ENCODE measurements at places on chromosomes 1 and 21. TPM values are rescaled to one million over a fixed set of nuclear protein-coding genes. Genes with fewer than 3 reads are reported as not detected.

DNA sequence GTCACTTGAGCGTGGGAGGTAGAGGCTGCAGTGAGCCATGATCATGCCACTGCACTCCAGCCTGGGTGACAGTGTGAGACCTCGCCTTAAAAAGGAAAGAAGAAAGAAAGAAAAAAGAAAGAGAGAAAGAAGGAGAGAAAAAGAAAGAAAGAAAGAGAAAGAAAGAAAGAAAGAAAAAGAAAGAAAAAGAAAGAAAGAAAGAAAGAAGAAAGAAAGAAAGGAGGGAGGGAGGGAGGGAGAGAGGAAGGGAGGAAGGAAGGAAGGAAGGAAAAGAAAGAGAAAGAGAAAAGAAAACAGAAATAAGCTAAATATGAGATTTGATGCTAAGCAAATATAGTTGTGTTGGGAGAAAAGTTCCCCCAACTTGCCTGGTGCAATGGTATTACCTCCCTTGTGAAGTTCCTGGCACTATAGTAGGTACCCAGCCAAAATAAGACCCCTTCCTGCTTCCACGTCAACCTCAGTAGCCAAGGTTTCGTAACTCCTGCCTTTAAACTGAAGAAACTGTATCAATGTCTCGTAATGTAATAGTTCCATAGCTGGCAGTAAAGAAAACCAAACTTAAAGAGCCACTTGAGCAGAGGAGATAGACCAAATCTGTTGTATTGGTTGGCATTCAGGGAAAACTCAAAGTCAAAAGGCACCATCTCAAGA is 88.1 kb upstream of the HNRNPU start:
- no peak for DNase-seq

DNA sequence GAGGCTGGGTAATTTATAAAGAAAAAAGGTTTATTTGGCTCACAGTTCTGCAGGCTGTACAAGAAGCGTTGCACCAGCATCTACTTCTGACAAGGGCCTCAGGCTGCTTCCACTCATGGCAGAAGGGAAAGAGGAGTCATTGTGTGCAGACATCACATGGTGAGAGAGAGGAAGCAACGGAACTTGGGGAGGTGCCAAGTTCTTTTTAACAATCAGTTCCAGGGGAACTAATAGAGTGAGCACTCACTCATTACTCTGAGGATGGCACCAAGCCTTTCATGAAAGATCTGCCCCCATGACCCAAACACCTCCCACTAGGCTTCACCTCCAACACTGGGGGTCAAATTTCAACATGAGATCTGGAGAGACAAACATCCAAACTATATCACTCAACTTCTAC is 77.2 kb downstream of the DDAH1 start:
- DNase-seq: no peak

GRCh38 chr1:15192916-15193550 is 39.5 kb downstream of the TMEM51 start:
- DNase-seq: no peak

DNA sequence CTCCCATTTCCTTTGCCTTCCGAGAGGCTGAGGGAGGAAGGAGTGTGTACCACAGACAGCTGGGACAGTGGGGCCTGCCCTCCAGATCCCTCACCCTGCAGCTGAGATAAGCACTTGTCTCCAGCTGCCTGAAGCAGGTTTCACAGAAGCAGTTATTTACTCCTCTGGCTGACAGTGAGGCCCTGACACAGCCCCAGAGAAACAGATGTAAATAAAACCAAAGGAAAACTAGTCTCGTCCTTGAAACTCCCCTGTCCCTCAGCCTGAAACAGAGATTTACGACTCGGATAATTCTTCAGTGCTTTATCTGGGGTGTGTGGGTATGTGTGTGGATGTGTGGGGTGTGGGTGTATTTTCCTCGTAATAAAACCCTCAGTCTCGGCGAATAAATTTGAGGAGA is 181.1 kb downstream of the IGSF21 start:
- no peak for DNase-seq

DNA sequence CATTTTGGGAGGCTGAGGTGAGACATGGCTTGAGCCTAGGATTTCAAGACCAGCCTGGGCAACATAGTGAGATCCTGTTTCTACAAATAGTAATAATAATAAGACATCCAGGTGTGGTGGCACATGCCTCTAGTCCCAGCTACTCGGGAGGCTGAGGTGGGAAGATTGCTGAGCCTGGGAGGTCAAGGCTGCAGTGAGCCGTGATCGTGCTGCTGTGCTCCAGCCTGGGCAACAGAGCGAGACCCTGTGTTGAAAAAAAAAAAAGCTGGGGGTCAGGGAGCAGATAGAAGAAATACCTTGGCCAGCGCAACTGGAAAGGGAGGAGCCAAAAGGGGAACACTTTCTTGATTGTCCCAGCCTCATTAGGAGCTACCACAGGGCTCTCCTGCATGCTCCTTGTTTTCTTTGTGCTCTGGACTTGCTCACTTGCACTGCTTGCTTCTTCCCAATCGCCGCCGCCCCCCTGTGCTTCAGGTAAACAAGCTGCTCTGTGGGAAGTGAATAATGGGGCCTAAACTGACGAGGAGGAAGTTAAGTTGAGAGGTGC is 31.1 kb downstream of the PBX1 start:
- DNase-seq: no peak

GRCh38 chr1:109491372-109491771 is 2.5 kb upstream of the CYB561D1 start:
- no peak for DNase-seq

- no peak for DNase-seq
Measured at GRCh38 chr1:95207223-95207935, 26.6 kb upstream of the RWDD3 start.

DNA sequence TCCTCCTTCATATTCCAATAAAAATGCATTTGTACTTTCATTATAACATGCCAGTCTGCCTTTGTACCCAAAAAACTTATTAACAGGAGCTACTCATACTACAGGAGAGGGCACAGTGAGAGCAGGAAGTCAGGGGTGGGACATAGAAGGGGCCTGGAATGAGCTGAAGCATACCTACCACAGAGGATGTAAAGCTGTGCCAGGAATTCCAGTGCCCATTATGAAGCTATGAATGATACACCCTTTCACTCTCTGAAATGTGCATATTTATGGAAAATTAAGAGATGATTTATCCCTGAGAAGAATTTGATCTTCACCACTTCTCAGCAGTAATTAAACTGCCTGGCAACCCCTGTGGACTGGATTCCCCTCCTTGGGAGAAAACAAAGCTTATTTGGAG is 65.8 kb downstream of the ATP5PO start:
- no peak for DNase-seq

DNA sequence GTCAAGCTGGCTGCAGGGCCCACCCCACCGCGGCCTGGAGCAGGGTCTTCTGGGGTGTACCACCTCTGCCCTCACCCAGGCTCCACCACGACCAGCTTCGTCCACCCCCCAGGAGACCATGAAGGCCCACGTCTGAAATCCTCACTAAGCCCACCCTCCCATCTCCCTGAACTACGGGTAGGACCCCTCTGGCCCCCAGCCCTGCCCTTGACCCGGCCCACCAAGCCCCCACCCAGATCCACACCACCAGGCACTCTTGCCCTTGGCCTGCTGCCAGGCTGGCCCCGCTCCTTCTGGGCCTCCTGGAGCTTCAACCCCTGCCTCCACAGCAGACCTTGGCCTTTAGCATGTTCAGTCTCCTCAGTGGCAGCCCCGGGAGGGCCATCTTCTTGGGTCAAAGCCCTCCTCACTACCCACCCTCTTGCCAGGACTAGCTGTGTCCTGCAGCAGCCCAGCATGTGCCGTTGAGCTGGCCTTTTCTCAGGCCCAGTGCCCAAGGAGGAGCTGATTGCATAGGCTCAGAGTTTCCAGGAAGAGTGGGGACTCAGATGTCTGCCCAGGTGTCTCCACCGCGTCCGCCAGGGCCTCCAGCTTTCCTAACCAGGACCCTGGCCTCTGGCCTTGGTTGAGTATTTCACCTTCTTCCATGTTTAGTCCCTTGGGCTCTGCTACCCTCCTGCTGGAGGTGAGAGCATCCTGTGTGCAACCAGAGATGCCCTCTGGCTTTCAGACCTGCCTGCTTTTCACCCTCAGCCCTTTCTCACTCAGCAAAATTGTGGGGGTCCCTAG is 17.7 kb upstream of the SAMD11 start:
- DNase-seq: no peak

- no peak for DNase-seq
Measured at GRCh38 chr1:170789063-170789462, 125.1 kb downstream of the PRRX1 start.

DNA sequence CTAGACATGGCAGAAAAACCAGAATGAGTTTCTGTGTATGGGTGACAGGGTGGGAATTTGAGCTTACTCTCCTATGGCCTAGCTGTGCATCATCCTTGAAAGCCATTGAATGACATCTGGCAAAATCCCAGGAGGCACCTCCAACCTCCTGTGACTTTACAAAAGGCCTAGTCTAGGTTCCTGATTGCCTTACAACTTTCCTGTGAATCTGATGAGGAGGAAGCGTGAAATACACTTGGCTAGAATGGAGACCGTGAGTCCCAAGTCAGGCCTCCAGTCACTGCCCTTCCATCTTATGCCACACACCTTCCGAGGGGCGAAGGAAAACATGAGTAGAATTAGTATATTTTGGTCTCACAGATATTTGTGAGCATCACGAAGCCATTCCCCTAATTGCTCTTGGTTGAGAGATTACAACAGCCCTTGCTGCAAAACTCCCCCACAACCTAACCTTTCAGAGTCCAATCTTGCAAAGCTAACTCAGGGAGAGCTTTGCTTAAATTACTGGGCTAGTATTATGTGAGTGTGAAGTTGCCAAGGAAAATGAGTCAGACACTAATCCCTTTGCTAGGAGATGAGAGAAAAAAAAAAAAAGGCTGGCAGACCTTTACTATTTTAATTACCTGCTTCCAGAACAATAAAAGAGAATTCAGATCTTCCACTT is 36.3 kb upstream of the PAXBP1 start:
- no peak for DNase-seq

- no peak for DNase-seq
Measured at GRCh38 chr1:115114308-115114707, 25.0 kb upstream of the TSPAN2 start.

DNA sequence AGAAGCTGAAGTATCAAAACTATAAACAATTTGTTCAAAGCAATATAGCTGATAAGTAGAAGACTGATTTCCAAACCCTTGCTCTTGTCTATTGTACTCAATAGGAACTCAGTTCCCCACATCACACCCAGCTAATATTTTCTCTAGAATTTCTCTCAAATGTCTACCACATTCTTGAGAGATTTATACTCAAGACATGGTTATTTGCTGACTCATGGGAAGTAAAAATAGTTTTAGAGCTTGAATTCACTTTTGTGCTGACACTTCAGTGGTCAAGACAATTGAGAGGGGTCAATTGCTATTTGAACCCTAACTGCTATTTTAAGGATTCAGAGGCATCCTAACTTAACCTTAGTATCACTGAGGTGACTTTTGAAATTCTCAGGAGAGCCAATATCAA is 99.0 kb downstream of the TNNI3K start:
- no peak for DNase-seq

DNA sequence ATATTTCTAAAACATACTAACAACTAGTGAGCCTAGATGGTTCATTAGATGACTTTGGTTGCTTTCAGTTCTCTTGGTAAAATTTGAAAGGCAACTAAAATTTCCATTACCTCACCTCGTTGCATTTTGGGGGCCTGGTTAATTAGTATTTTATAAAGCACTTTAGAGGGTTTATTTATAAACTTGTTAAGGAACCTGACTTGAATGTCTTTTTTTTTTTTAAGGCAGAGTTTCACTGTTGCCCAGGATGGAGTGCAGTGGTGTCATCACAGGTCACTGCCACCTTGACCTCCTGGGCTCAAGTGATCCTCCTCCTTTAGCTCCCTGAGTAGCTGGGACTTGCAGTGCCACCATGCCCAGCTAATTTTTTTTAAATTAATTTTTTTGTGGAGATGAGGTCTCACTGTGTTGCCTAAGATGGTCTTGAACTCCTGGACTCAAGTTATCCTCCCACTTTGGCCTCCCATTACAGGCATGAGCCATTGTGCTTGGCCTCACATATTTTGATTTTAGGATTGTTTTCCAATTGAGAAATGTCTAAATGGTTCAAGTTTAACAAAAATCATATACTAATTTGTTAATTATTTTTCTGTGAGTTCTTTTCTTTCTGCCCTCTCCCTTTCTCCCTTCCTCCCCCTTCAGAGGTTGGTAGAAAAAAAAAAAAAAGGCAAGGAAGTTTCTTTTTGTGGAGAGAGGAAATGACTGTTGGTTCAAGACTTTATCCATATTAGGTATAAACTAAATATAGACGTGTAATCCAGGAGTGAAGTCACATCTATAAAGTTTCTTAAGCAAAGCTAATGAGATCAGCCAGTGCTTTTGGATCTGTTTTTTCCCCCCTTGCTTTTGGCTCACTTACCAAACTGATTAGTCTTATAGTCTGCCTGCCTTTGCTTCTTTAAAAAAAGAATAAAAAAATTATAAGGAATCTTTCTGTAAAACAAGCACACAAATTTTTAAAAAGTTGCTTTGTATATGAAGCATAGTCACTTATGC is 24.7 kb downstream of the CLIC4 start:
- no peak for DNase-seq

DNA sequence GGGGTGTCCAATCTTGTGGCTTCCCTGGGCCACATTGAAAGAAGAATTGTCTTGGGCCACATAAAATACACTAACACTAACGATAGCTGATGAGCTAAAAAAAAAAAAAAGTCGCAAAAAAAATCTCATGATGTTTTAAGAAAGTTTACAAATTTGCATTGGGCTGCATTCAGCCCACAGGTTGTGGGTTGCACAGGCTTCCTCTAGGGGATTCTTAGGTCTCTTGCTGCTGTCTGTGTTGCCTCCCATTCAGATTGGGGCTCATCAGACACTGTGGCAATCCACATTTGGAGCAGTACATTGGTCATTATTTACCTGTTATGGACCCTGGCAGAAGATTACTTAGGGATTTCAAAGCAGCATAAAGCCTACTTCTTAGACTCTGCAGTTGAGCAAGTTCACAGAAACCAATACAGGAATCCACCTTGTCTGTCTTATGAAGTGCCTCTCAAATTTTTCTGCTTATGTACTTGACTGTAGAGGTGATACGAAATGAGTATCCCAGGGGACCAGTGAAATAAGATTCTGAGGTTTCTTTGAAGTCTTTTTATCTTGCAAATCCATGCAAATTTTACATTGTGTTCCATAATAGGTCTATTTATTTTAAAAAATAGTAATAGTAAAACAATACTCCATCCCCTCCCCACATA is 205.5 kb downstream of the RPS6KC1 start:
- no peak for DNase-seq

- no peak for DNase-seq
Measured at GRCh38 chr1:8024329-8024728, 1.8 kb downstream of the ERRFI1 start.

DNA sequence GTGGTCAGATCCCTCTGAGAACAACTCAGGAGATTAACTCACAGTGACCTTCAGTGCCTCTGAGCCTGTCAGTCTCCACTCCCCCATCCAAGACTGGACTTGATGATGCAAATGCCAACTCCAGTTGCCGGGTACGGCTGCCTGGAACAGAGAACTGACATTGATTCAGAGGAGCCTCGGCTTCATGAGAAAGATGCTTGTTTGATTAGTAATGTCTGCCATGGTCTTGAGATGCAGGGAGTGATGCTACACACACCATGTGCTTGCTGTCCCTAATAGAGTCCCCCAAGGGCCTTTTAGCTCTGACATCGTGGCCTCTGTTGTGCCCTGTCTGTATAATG is 51.8 kb upstream of the LRP8 start:
- no peak for DNase-seq

EFNA4 gene
- 30.8 TPM for total RNA-seq

FCRL2 gene
- not detected for total RNA-seq

SPRR1B gene
- total RNA-seq: not detected

TRIM58 gene
- 0.91 TPM for total RNA-seq

SPRR2G gene
- total RNA-seq: not detected

PSMD4 gene
- total RNA-seq: 114 TPM

MARK1 gene
- 11.8 TPM for total RNA-seq

OR6K3 gene
- total RNA-seq: not detected

Measured in mesothelial cell of epicardium (in vitro differentiated cells).